ENCODE measurements at places on chromosomes 11 and 22.

GRCh38 chr11:75577207-75577606, 15.2 kb downstream of the SERPINH1 start:
- peak; percentile 78 for DNase-seq

- no peak for DNase-seq
Observed at GRCh38 chr11:130150790-130151189, 8.8 kb upstream of the ST14 start.

- DNase-seq = no peak
Observed at GRCh38 chr22:27542602-27543001, 259.0 kb downstream of the MN1 start.

DNA sequence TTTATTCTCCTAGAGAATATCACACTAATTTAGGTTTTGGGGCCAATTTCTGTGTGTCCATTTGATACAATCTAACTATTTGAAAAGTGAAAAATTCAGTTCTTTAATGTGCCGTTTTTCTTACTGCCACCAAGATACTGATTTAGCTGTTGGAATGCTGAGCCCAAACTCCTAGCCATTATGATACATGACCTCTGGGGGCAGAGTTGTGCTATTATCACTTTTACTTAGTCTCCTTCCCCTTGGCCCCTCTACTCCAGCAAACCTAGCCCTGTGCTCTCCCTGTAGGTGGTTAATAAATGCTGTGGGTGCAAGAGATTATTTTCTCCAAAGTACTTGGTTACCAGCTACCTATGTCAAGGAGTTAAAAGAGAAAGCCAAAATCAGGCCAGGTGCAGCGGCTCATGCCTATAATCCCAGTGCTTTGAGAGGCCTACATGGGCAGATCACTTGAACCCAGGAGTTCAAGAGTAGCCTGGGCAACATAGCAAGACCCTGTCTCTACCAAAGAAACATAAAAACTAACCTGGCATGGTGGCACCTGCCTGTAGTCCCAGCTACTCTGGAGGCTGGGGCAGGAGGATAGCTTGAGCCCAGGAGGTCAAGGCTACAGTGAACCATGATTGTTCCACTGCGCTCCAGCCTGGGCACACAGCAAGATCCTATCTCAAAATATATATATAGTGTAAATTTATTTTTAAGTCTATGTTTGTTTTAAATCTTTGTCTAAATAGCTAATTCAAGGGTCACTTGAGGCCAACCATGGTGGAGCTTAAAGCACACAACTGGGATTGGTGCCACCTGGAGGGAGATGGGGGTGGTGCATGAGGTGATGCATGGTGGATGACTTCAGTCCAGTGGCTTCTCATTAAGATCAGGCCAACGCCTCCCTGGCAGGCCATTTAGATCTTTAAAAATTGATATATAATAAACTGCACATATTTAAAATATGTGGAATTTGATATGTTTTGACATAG, 193.2 kb upstream of the PLET1 start:
- DNase-seq = peak; percentile 75

DNA sequence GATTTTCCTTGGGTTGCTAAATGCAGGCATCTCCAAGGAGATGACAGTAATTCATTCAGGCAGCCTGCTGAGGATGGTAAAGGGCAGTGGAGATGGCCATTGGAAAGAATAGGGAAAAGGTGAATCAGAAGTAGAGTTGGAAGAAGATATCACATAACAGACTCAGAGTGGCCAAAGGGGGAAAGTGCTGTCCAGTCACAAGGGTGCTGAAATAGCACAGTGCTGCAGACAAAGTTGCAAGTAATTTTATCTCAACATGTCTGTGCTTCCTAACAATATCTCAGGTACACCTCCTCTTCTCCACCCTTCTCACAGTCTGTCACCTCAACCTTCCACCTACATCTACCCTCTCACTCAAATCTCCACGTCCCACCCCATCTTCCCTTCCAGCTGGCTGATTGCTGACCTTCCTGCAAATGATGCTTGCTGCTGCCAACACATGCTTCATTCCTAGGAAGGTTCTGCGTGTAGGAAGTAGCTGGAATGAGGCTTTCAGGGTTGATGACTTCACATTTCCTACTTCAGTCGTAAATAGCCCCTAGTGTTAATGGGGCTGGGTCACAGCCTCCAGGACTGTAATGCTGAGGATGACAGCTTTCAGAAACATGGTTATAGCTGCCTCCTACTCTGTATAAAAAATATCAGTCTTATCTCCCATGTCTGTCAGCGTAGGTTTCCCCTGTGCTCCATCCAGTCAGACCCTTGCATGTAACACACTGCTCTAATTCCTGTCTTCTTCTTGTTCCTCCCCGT, 123.9 kb downstream of the CTNND1 start:
- DNase-seq = peak; percentile 27

GRCh38 chr11:95338430-95338991, 107.5 kb upstream of the SESN3 start:
- DNase-seq = peak; percentile 23

DNA sequence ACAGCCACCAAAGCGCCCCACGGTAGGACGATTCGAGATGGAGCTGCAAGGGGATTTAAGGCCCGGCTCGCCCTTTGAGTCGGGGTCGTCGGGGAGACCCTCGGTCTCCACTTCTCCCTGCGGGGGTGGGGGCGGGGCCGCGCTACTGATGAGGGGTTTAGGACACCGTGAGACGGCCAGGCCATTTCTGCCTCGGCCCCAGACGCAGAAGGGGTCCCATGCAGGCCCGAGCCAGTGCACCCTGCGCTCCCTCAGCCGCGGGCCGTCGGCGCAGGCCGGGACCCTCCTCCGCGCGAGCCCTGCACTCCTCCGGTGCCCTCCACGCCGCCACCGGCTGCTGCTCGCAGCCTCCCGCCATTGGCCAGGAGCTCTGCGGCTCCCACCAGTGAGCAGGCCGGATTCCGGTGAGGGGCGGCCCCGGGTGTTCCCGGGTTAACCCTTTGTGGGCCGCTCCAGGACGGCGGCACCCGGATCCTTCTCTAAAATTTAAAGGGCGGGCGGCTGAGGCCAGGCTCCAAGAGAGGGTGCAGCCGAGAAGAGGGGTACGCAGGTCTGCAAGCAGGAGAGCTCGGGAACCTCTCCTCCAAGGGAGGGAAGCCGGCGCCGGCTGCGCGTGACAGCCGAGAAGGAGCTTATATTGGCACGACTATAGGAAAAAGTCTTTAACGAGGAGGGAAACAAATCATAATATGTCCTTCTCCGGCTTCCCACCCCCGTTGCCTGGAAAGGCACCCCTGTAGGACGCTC, 18.0 kb downstream of the CREB3L1 start:
- DNase-seq = peak; percentile 82

GRCh38 chr11:119284344-119285157, 32.4 kb downstream of the MCAM start:
- no peak for DNase-seq

DNA sequence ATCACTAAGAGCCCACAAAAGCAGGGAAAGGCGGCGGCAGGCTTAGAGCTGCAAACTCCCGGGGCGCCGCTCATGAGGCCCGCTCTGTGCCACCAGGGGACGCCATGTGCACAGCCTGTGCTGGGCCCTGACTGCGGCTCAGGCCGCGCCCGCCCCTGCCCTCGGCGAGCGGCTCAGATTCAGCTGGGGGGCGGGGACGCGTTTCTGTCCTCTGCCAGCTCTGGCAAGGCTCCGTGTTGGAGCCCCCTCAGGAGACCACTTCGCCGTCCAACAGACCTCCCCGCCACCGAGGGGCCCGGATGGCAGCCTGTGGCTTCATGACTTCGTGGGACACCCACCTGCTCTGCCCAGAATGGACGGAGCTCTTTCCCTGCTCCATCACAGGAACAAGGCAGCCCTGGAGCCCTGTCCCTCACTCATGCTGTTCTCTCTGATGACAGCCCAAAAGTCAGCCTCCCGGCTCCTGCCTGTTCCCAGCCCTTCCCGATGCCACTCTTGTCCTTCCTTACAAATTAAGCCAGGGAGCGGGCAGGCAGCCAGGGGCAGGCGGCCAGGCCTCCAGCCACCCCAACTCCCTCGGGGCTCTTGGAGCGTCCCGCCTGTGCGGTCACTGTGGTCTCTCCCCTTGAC, 69.1 kb downstream of the NAT10 start:
- DNase-seq = peak; percentile 92
